ENCODE measurements at places on chromosomes 2 and 18.

GRCh38 chr2:319059-319600, 31.2 kb upstream of the ALKAL2 start:
- DNase-seq = no peak

DNA sequence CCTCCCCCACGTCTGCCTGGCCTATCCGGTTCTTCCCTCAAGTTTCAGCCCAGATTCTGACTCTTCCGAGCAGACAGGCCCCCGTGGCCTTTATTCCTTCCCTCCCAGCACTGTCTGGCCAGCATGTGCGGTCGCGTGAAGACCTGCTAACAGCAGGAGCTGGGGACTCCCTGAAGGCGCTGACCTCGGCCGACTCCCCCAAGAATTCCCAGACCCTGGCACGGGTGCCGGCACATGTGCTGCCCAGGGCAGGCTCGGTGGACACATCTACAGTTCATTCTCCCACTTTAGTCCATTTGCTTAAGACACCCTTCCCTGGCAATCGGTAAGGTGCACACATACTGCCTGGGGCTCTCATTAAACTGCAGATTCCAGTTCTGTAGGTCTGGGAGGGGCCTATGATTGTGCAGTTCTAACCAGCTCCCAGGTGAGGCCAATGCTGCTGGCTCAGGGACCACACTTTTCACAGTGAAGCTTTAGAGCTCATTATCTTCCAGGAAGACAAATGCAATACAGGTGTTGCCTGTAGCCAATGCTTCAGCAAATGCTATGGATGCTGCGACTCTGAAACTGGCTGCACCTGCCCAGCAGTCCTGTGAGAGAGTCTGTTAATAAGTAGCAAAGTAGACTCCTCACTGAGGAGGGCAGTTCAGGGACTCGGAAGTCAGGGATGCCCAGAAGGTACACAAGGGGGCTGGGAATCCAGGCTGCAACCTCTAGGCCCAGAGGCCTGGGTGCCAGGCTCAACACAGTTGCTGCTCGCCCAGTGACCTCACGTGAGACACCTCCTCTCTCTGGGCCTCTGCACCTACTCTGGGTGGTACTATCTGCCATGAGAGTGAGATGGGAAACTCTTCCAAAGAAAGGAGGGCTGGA, 45.4 kb upstream of the TAF1B start:
- DNase-seq = no peak

DNA sequence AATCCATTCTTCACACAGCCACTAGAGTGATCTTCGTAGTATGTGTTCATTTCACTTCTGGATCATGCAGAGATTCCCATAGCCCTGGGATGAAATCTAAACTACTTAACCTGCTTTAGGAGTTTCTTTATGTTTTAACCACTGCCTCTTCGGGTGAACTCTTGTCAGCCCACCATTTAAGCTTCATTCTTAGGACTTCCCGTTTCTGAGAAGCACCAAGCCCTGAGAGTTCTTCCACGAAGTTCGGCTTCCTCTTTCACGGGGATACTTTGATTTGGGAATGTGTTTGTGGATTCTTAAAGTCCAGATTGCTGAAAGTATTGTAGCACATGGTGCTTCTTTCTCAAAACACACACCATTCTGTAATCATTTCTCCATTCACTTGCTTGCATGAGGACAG, 205.0 kb downstream of the UBE2E3 start:
- DNase-seq = no peak

GRCh38 chr2:127048618-127048935, 58.4 kb downstream of the BIN1 start:
- DNase-seq = no peak

DNA sequence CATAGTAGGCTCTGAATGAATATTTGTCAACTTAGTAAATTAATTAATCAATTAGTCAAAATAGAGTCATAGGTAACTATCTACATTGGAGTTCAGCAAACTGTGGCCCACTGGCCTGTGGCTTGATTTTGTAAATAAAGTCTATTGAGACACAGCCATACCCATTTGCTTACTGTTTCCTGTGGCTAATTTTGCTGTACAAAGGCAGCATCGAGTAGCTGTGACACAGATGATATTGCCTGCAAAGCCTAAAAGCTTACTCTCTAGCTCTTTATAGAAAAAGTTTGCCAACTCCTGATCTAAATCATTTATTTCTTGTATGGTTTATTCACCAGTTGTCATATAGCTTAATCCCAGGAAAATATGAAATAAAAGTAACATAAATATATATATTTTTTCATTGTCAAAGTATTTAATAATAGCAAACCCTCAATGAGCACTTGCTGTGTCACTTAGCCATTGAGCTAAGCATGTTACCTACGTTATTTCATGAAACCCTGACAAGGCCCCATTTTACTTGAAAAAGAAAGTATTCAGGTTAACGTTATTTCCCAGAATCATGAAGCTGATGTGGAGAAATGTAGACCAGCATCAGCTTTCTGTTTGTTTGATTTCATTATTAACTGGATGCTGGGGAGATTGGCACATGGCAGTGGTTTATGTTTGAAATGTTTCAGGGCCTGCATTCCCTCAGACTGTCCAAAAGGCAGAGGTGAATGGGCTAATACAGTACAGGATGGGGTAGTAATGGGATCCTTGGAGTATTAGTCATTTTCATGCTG, 69.6 kb downstream of the ICOS start:
- no peak for DNase-seq

DNA sequence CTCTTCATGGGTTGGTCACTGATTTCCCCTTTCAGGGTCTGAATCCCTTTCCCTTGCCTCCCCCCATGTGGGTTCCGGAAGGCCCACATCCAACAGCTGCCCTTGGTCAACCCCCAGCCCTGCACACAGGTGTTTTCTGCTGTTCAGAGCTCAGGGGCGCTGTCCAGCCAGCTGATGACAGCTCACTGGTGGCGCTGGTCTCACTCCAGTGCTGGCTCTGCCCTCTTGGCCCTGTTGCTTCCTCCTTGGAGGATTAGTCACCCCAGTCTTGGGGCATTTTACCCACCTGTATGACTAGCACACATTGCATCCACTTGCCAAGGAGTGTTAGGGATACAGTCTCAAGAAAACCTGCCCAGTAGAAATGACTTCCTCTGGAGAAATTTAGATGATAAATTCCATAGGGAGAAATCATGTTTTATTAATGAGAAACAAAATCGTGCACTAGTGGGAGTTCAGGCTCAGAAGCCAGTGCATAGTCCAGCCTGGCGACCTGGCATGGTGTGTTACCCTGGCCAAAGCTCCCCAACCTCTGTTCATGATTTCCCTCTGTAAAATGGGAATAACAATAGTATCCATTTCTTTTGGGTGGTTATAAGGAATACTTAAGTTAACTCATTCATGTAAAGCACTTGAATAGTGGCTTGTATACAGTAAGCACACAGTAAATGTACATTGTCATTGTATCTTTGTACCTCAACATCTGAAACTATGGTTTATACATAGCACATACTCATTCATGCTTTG, 21.6 kb downstream of the CRIM1 start:
- DNase-seq = no peak

- no peak for DNase-seq
Observed at GRCh38 chr18:10689236-10690034, 163.6 kb downstream of the NAPG start.

DNA sequence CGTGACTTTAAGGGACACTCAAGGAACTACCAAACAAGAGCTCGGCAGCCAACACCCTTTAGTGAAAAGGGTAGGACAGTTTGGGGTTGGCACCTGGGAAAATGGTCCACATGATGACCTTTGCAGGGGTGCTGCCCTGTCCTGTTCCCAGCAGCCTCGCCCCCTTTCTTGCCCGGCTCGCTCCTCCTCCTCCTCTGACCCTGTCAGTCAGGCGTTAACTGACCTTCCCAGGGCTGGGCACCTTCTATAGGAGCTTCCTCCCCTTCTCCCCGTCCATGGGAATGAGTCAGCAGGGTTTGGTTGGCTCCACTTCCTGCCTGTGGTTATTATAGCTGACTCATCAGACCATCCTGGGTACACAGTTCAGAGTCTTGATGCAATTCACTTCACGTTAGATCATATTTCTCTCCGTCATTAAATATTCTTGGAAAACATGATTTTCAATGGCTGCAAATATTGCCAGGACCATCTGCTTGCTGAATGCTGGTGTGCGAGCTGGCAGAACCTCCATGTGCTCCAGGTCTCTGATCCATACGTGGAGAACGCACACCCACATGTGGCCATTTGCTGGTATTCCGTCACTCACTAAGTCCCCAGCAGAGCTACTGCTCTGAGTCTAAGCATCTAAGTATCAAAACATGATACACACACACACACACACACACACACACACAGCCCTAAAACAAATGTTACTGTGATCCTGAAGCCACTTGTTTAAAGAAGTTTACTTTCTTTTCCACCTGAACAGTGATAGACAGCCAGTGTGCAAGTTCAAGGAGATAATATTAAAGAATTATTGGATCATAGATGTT, 185.0 kb downstream of the ANAPC1 start:
- peak; percentile 77 for DNase-seq

DNA sequence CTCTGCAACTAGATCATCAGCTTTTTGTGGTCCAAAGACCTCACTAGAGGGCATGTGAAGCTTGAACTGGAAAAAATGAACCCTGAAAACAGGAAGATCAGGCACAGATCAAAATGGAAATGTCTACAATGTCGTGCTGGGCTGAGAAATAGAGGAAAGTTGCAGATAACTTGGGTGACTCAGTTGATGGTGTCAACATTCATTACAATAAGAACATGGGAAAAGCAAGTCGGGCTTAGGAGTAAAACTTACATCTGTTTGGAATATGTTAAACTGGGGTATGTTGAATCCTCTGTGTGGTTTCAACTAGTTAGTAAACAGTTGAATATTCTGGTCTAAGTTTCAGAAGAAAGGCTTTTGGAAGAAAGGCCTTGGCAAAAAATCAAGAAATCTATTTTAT, 940.4 kb downstream of the ERBB4 start:
- DNase-seq = no peak

DNA sequence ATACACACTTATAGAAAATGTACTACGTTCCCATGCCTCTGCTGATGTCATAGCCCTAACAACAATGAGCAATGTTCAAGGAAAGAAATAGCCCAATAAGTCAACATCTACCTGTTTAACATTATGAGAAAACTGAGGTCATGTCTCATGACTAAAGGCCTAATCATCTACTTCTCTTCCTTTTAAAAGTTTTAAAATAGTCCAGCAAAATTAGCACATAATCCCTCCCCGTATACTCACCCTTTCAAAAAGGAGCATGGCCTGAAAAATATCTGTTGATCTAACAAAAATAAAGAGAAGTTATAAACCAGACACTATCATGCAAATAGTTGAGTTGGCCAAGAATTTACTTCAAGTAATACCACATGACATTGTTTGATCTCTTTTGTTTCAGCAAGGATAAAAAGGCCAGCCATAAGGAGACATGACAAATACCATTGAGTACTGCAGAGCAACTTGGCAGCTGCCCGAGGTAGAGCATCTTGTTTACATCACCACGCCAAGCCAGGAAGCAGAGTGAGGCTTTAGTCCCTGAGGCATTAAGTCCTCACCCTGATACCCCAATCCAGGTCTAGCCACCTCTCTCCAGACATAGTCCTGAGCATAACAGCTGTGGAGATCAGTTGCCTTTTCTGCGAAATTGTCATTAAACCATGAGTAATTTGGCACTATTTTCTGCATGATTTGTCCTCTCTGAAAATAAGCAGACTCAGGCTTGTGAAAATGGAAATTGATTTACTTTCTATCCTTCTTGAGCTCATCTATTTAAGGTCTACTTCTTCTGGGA, 137.4 kb upstream of the ETAA1 start:
- peak; percentile 70 for DNase-seq

- DNase-seq = no peak
Observed at GRCh38 chr18:68525091-68525490, 189.8 kb downstream of the TMX3 start.

GRCh38 chr2:179106676-179107428, 56.9 kb upstream of the CCDC141 start:
- DNase-seq = peak; percentile 95

GRCh38 chr2:4219571-4219970, 516.2 kb downstream of the DCDC2C start:
- peak; percentile 51 for DNase-seq

DNA sequence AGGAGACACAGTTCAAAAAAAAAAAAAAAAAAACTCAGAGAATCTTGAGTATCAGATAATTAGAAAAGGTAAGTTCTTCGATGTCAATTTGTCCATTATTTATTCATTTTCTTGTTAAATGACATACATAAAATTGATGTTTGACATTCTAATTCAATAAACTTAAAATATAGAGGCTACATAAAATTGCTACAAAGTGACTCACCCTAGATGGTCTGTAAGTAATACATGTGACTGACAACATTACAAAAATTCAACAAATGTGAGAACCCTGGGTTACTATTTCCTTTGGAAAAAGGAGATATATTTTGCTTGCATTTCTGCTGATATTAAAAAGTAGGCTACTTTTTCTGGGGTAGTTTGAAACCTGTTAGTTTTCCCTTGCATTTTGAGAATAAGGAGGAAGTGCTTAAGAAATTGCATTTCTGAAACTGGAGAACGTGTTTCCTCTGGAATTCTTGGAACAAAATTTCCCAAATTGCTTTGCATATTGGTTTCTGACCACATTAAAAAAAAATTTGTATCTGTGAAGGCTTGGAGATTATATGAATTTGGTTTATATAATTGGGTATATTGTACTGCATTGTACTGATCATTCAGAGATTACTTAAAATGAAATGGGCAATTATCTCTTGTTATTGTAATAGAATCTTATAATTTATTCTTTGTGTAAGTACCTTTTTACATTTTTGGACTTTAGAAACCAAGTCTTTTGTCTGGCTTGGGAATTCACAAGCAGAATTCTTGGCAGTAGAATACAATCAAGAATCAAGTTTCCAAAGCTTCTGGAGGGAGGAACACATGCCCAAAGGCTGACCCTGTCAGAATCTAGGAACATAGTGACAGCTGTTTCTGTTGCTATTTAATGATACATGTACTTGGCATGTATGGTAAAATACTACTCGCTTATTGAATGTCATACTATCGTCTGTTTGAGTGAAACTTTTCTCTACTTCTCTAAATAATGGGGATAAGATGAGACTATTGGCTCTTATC, 106.1 kb downstream of the DSEL start:
- no peak for DNase-seq

DNA sequence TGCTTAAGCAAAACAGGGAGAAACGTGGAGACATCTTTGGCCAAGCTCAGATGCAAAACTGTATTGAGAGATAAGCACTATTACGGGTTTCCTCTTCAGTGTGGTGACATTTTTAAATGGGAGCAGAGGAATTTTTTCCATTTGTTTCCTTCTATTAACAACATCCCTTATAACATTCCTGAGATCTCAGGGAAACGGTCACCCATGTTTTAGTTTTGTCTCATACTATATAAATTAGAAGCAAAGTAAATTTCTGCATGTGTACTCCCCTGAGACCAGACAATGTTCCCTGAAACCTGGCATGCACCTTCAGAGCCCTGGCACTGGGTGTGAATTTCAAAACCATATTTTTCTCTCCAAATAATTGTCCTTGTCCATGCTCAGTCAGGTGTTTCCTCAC, 57.6 kb upstream of the RNF152 start:
- no peak for DNase-seq

Data from NCI-H69 (cell line).